Neural cell (in vitro differentiated cells): ENCODE measurements at places on chromosomes 6 and 20. TPM values are rescaled to one million over a fixed set of nuclear protein-coding genes. Genes with fewer than 3 reads are reported as not detected.

The PLG gene
- 1.3 TPM in 1 of 2 replicates, not detected in the other for polyA plus RNA-seq

The JPH2 gene
- polyA plus RNA-seq: not detected in 2 replicates

The TSBP1 gene
- not detected in 2 replicates for polyA plus RNA-seq

The DAAM2 gene
- polyA plus RNA-seq: 0.62 and 1.2 TPM in 2 replicates

The TMEM244 gene
- polyA plus RNA-seq: not detected in 2 replicates

The UBE2C gene
- 2.5 and 4.9 TPM in 2 replicates for polyA plus RNA-seq

The XKR7 gene
- 9.6 and 12.8 TPM in 2 replicates for polyA plus RNA-seq
